Activated T-cell treated with anti-CD3 and anti-CD28 coated beads, Interleukin-2, amount 50 U/mL, for 1 hour (primary cell): ENCODE measurements at places on chromosomes 3 and 15.

GRCh38 chr3:113304102-113304501 lies 92.7 kb downstream of the BOC start:
- DNase-seq = no peak

DNA sequence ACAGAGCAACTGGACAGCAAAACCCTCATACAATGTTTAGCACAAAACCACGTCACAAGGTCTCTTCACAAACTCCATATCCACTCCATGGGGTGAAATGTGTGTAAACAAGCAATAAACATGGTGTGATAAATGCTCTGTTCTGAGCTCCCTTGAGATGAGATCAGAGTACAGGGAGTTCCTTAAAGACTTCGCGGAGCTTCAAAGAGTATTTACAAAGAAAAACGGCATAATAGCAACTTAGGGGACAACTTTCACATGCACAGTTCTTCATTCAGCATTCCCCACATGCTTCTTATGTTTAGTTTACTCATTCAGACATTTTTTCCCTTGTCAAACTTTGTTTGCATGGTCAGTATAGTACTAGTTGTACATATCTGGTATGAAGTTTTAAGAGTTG lies 52.5 kb upstream of the SUCLG2 start:
- DNase-seq = no peak

GRCh38 chr3:43221076-43221475 lies 65.3 kb upstream of the SNRK start:
- no peak for DNase-seq

GRCh38 chr3:190617185-190617584 lies 103.3 kb downstream of the IL1RAP start:
- no peak for DNase-seq

DNA sequence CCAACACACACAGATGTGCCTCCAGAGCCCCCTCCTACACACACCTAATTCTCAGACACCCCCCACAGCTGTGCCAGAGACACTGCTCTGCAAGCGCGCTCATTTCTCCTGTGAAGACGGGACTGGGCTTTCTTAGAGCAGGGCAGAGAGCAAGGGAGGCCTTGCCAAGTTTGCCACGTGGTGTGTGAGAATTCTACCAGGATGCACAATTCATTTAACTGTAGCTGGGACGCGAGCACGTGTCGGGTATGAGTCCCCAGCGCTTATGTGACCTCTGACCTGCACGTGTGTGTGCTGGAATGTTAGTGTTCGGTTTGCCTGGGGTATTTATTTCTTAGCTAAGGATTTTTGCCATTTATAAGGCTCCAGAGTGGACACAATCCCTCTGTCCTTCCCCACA lies 37.0 kb downstream of the FEM1B start:
- no peak for DNase-seq

DNA sequence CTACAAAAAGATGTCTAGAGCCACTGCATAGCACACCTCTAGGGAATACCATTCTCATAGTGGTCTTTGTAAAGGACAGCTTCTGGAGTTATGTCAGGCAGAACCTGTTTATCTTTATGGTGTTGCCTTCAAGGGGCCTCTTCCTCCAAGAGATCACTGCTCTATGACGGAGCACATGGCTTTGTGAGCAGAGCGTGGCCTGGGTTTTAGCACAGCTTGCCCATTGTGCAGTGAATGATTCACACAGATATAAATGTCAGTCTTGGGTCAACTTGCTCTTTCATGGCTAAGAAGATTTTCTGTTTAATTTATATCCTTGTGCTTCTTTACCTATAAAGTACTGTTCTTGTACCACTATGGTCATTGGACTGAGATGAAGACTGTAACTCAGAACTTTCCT lies 41.5 kb upstream of the RBMS3 start:
- no peak for DNase-seq

GRCh38 chr15:49024840-49025239 lies 21.4 kb downstream of the SECISBP2L start:
- DNase-seq = no peak

DNA sequence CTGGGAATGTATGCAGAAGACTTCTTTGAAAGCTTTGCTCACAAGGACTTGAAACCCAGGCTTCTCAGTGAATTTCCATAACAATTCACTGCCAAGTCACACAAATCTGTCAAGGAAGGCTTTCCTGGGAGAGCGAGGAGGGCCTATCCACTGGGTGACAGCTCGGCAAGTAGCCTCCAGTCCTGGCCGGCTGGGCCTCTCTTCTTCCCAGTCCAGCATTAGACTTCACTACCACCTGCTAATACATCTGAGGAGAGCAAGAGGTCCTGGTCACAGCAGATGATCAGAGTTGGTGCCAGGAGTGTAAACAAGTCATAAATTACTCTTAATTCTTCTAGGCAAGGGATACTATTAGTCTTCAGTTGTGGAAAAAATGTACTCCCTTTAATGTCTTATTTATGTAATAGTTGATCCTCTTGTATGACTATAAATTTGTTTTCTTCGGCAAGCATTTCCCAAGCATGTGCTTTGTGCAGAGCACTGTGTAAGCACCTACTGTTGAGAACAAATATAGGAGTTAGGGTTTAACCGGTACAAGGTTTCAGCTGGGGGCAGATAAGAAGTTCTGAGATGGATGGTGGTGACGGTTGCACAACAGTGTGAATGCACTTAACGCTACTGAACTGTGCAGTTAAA lies 162.9 kb downstream of the VGLL4 start:
- DNase-seq = no peak
